ENCODE measurements at places on chromosomes 3 and 15.

DNA sequence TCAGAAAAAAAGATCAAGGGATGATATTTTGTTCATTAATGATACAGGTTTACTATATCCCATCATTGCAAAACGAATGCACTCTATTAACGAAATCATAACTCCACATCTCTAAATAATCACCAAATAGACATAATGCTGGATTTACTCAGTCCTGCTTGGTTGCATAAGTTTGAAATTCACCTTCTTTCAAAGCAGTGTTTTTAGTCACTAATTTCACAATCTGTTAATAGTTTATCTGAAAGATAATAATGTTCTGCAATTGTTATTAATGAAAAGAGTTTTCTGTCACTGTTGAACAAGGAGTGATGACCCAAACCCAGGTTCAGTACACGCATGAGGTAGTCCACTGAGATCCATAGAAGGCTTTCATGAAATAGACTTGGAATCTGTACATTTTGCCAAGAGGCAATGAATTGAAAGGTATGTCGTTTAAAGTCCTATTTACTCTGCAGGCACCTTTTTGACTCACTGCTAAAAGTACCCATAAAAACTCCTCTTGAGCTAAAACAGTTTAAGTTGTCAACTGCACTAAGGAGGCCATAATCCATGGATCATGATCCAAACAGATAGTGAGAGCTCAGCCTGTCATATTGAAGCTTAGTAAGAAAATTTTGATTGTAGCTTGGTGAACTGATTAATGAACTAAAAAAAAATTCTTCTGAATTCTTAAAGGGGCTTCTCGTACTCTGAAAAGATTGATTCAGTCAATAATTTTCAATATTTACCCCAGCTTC is 75.6 kb upstream of the MBNL1 start:
- no peak for DNase-seq

GRCh38 chr15:65561934-65562333 is 31.7 kb downstream of the HACD3 start:
- no peak for DNase-seq

- no peak for DNase-seq
Observed at GRCh38 chr3:31613177-31613576, 80.5 kb downstream of the STT3B start.

DNA sequence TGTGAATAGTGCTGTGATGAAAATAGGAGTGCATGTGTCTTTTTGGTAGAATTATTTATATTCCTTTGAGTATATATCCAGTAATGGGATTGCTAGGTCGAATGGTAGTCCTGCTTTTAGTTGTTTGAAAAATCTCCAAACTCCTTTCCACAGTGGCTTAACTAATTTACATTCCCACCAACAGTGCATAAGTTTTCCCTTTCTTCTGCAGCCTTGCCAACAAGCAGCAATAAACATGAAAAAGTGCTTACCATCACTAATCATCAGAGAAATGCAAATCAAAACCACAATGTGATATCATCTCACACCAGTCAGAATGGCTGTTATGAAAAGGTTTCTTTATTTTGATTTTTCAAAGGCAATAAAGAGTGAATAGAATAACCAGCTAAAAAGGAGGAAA is 1105.9 kb downstream of the NAALADL2 start:
- no peak for DNase-seq

- no peak for DNase-seq
Observed at GRCh38 chr3:31405515-31405914, 127.2 kb upstream of the STT3B start.

DNA sequence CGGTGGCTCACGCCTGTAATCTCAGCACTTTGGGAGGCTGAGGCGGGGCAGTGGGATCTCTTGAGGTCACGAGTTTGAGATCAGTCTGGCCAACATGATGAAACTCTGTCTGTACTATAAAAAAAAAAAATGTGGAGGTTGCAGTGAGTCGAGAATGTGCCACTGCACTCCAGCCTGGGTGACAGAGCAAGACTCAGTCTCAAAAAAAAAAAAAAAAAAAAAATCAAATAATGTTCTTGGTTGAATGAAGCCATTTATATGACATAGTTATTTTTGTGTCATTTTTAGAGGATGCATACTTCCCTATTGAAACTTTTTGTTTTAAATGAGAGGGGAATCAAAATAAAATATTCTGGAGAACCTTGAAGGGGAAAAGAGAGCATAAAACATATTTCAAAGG is 3.1 kb downstream of the HMCES start:
- DNase-seq: no peak

GRCh38 chr15:100779331-100780207 is 100.1 kb upstream of the ALDH1A3 start:
- DNase-seq: no peak

- no peak for DNase-seq
Observed at GRCh38 chr15:45064386-45064785, 41.4 kb downstream of the SORD start.

DNA sequence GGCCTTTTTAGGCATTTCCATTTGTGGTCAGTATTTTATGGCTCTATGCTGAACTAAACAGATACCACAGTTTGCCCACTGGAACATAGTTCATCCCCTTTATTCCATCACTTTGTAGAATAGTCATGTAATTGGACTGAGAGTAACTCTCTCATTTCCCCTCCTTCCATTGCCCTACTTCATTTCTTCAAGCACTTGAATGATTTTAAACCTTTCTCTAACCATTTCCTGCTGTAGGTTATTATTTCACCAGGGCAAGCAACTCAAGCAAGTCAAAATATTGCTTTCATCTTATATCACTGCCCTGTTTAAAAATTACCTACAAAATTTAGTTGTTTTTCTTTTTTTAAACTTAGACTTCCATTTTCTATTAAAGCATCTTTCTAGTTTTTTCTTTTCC is 177.0 kb downstream of the RAP2B start:
- no peak for DNase-seq

All from hematopoietic multipotent progenitor cell treated with erythropoietin and hydrocortisone succinate and interleukin-3 and kit ligand, for 4 days (in vitro differentiated cells).